Stimulated activated CD8-positive, alpha-beta memory T cell treated with anti-CD3 and anti-CD28 coated beads, Interleukin-2, amount 100 ng/mL, for 1 hour (primary cell): ENCODE measurements at places on chromosomes 7 and 10.

DNA sequence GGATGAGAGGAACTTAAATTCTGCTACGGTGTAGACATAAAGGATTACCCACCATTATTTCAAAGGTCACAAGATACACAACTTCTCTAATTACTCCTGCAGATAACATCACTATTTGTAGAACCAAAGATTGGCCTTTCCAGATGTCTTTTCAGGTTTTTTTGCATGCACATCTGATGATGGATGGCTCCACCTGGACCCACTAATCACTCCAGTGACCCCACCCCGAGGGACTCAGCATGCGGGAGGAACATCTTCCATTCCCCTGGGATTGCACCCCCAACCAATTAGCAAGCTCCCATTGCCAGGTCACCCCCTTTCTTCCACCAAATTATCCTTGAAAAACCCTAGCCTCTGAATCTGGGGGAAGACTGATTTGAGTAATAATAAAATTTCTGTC, 608.9 kb downstream of the CNTNAP2 start:
- no peak for DNase-seq

DNA sequence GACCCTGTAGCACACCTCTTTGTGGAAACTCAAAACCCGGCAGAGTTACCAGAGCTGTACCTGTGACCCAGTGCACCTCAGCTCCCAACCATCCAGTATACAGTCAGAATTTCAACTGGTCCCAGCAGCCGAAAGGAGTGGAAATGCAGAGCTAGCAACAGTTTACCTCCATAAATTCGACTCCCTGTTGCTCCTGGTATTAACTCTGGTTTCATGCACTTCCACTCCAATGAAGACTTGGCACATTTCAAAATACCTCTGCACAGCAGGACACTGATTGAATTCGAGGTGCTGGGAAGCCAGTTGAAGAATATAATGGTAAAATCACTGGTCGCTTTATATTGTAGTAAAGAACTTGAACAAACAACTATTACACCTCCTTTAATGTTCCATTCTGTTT, 17.9 kb upstream of the TIAL1 start:
- DNase-seq, result no peak

DNA sequence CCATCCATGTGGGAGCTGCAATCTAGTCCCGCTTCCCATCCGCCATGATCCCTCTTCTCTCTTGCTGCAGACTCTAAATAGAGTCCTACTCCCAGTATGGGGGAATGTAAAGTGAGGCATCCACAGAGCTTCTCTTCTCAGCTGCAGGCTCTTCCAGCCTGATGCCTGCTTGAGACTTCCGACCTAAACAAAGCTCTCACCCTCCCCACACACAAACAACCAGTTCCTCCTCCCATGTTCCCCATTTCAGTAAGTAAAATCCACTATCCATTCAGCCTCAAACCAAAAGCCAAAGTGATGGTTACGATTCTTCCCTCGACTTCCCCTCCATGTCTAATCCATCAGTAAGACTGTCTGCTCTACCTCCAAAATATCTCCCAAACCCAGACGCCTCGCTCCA, 108.2 kb upstream of the NFE2L3 start:
- DNase-seq, result no peak

DNA sequence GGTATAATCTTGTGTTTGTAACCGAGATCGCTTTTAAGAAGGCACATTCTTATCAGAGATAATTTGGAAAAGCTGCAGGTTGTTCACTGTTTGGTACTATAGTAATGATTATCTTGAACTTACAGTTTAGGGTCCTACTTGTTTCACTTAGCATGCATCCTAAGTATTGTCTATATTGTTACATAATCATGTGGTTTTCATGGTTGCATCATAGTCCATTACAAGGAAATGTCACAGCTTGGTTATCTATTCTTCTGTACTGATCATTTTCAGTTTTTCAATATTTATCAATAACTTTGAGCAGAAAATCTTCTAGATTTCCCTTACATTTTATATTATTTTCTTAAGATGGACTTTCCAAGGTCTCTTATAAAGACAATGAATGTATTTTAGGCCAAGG, 116.3 kb downstream of the PLPP4 start:
- no peak for DNase-seq

DNA sequence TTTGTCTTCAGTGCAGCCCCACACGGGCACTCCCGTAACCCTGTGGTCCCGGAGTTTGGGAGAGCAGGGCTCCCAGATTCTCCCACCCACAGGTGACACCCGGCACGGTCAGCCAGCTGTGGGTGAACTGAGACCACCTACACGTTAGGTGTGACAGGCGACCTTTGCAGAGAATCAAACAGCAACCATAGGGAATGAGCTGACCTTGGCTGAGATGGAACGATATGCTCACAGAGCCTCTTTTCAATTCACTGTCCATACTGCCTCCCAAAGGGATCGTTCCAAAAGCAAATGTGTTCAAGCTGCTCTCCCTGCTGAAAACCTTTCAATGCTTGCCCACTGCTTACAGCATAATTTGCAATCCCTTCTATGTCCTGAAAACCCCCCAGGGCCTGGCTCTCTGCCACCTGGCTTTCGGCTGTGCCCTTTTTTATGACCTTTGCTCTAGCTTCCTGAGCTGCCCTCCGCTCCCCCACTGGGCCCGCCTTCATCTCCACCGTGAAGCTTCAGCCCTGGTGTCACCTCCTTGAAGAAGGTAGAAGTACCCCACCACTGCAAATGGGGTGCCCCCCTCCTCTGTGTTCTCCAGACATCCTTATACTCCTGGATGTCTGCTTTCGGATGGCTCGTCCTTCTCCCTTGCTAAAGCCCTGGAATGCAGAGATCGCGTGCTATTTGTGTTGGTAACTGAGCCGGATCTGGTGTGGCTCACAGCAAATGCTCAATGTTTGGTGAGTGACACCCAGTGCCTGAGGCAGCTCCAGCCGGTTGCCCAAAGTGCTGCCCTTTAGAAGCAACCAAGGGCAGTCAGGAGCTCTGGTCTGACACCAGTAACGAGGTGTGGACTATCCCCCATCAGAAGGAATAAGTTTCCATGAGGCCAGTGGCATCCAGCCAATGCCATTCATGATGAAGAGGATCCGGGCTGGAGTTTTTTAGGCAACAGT, 90.4 kb downstream of the KIAA1549 start:
- no peak for DNase-seq

DNA sequence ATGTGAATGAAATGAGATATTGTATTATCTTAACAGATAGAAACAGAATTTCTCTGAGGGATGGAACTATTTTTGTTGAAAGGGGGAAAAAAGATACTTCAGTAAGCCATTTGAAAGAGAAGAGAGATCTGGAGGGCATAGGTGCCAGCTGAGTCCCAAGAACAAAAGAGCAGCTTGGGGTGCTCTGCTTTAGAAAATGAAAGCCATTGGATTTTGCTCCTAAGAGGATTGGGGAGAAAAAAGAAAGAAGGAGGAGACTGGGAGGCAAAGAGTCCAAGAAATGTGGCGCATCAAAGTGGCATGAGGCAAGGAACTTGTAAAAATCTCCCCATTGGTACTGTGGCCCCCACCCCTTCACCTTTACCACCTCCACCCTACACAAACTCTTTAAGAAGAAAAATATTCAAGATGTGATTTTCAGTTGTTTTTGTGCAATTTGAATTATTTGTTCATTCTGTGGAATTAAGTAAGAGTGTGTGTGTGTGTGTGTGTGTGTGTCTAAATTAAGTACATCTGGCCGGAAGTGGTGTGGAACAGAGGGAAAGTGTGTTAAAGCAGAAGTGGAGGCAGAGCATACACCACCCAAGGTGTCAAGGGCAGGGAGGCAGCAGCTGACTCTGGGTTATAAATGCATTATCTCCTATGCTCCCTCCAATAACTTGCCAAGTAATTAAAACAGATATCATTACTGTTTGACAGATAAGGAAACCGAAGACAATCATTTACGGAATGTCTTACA, 9.9 kb upstream of the GNAI1 start:
- DNase-seq, result no peak

- no peak for DNase-seq
Measured at GRCh38 chr10:13631594-13631993, 44.8 kb downstream of the PRPF18 start.

DNA sequence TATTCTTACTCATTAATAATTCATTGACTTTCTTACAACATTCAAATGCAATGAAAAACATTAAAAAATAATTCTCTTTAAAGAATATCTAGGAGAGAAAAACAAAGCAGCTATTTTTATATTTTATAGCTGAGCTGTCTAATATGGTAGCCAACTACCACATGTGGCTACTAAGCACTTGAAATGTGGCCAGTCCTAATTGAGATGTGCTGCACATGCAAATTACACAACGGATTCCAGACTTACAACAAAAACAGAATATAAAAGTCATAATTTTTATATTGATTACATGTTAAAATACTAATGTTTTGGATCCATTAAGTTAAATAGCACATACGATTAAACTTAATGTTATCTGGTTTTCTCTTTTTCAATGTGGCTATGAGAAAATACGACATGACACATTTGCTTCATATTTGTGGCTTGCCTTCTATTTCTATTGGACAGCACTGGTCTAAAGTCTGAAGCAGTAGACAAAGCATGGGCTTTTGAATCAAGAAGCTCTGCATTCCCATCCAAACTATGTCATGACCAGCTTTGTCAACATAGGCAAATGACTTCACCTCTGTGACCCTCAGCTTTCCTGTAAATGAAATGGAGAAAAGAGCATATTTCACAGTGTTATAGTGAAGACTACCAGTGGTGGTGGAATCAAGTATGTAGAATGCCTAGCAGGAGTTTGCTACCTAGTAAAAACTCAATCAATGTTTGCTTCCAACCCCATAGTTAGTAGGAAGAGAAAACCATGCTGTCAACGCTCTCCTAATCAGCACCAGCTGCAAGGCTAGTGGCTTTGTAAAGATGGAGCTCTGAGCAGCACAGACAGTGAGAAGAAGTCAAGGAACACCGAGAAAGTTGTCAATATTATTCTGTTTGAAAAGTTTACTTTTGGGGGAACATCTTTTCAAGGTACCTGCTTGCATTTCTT, 37.1 kb upstream of the GDF10 start:
- no peak for DNase-seq

DNA sequence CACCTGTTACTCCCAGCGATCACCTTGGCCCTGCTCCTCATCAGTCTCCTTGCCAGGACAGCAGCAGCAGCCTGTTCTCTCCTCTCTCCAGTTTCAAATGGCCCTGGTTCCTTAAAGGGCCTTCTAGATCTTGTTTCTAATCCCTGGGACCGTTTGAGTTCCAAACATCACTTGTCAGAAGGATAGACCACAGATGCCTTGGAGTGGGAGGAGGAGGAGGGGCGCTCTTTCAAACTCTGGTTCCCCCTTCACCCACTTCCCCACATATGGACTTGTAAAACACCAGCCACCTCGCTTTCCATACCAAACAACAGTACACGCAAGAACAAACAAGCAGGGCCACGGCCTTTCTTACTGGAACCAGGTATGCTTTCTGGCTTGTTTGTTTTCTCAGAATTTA, 104.8 kb downstream of the PLXNA4 start:
- DNase-seq, result no peak

GRCh38 chr10:86030312-86030711, 336.3 kb downstream of the GRID1 start:
- no peak for DNase-seq

GRCh38 chr7:154451480-154452457, 399.6 kb downstream of the DPP6 start:
- no peak for DNase-seq

- DNase-seq, result no peak
Measured at GRCh38 chr10:114647545-114648138, 10.4 kb downstream of the ABLIM1 start.

DNA sequence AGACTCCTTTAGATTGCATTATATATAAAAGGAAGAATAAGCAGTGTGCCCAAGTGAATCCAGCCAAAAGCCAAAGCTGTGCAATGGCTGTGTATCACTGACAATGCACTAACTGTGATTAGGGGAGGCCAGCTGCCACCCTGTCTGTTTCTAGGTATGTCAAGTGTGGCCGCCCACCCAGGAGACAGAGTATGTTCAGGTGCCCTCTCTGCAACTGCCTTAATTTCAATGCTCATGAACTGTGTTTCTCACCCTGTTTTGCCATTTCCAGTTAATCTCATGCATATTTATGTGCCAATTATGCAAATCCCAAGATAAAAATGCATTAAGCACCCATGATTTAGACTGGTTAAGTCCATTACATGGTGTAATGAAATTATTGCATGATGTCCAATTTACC, 159.4 kb downstream of the FRMD4A start:
- DNase-seq, result no peak

DNA sequence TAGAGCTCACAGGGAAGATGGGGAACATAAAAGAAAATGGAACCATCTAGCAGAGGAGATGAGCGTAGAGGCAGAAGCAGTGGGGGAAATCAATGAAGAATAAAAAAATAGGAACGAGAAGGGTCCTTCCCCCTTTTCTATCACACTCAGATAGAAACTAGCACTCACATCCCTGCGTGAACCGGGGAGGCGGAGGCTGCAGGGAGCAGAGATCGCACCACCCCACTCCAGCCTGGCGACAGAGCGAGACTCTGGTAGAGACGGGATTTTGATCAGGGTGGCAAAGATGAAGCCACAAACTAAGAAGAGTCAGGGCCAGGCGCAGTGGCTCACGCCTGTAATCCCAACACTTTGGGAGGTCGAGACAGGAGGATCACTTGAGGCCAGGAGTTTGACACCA, 64.7 kb upstream of the ECHDC3 start:
- DNase-seq, result no peak

GRCh38 chr10:126730856-126731609, 60.5 kb upstream of the C10orf90 start:
- no peak for DNase-seq

DNA sequence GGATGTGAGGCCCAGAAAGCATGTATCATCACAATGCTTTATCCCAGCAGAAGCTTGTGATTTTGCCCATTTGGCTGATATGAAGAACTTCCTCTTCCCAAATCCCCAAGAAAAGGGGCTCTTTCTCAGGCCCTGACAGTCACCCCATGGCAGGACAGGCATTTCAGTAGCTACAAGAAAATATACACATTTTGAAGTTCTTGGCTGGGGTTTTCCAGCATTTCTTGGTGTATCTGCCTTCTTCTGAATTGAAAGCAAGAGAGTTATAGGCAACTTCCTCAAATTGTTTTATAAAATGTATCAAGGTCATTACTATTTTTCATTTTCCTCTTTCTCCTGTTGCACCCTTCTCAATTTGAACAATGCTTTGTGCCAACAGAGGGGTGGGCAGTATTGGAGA, 63.3 kb upstream of the PDLIM1 start:
- no peak for DNase-seq

GRCh38 chr10:113454341-113455061, 98.4 kb upstream of the HABP2 start:
- DNase-seq, result no peak

GRCh38 chr7:101875283-101875846, 57.9 kb downstream of the CUX1 start:
- DNase-seq, result no peak
